ENCODE measurements at places on chromosomes 5 and 9. TPM values are rescaled to one million over a fixed set of nuclear protein-coding genes. Genes with fewer than 3 reads are reported as not detected.

The ADAMTS12 gene
- not detected for total RNA-seq

The CD74 gene
- total RNA-seq = 265 TPM

The PCDH1 gene
- total RNA-seq = not detected

The CLINT1 gene
- total RNA-seq = 76.2 TPM

The CDKN2B-AS1 gene
- total RNA-seq = 0.61 TPM

The FGD3 gene
- total RNA-seq = 36.4 TPM

The NRARP gene
- 3.0 TPM for total RNA-seq

The ZDHHC11 gene
- total RNA-seq = 5.9 TPM

The CCDC192 gene
- total RNA-seq = not detected

The TMEM171 gene
- total RNA-seq = not detected

The GOLPH3 gene
- total RNA-seq = 101 TPM

The SLC6A18 gene
- not detected for total RNA-seq

The DROSHA gene
- 73.9 TPM for total RNA-seq

The PKD2L2 gene
- total RNA-seq = not detected

The GLRX gene
- 22.0 TPM for total RNA-seq

The BTNL9 gene
- total RNA-seq = not detected

The OMD gene
- not detected for total RNA-seq

The NNT gene
- 79.3 TPM for total RNA-seq

The TTC23L gene
- 0.57 TPM for total RNA-seq

The AGXT2 gene
- not detected for total RNA-seq

The GABRA1 gene
- total RNA-seq = not detected

The MYOZ3 gene
- total RNA-seq = not detected

The TMEFF1 gene
- total RNA-seq = 0.19 TPM

The TAF11L10 gene
- not detected for total RNA-seq

The FLT4 gene
- 4.2 TPM for total RNA-seq

The TAF1L gene
- total RNA-seq = not detected

The SMIM33 gene
- total RNA-seq = 0.10 TPM

The MEGF10 gene
- not detected for total RNA-seq

The SLC31A1 gene
- total RNA-seq = 16.0 TPM

The CARD9 gene
- total RNA-seq = 1.8 TPM

The GGTA1 gene
- not detected for total RNA-seq

The AIF1L gene
- total RNA-seq = 0.11 TPM

The SH2D3C gene
- 17.4 TPM for total RNA-seq

The ADGRV1 gene
- 0.34 TPM for total RNA-seq

The PCDHGA9 gene
- total RNA-seq = not detected

The GEMIN5 gene
- 46.0 TPM for total RNA-seq

The MORN5 gene
- not detected for total RNA-seq

The IL7R gene
- total RNA-seq = 82.5 TPM

The SLC6A7 gene
- not detected for total RNA-seq

The HSD17B3 gene
- total RNA-seq = not detected

The NEUROG1 gene
- not detected for total RNA-seq

The EDIL3 gene
- total RNA-seq = not detected
